ENCODE measurements at places on chromosomes 1 and 21.
A peak's percentile ranks its signal among the peaks of the same experiment; 100 is the strongest.

GRCh38 chr1:51427438-51427837 lies 91.6 kb downstream of the EPS15 start:
- no peak for DNase-seq

DNA sequence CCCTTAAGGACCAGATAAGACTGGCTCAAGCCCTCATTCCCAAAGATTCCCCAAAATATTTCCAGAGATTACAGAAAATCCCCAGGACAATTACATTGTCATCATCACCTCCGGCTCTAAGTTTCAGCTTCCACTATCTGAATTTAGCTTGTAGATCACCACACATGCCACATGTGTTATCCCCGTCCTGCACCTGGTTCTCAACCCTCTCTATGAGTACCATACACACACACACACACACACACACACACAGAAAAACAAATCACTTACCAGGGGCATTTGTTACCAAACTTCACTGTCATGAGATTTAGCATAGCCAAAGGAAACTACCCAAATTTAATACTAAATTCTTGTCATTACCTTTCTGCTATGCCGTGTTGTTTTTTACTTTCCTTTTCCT lies 15.4 kb upstream of the TSPAN1 start:
- no peak for DNase-seq

- DNase-seq: no peak
Measured at GRCh38 chr1:225427235-225428067, at the start of gene LBR. TSS of gene LBR (minus strand) at chr1:225428038. CDS start at chr1:225424075, 3,963 bp downstream.

GRCh38 chr1:95118067-95118499 lies 928 bp downstream of the TLCD4 start:
- DNase-seq: peak; percentile 15

- DNase-seq: no peak
Measured at GRCh38 chr1:48248356-48248755, 25.8 kb downstream of the SLC5A9 start.

DNA sequence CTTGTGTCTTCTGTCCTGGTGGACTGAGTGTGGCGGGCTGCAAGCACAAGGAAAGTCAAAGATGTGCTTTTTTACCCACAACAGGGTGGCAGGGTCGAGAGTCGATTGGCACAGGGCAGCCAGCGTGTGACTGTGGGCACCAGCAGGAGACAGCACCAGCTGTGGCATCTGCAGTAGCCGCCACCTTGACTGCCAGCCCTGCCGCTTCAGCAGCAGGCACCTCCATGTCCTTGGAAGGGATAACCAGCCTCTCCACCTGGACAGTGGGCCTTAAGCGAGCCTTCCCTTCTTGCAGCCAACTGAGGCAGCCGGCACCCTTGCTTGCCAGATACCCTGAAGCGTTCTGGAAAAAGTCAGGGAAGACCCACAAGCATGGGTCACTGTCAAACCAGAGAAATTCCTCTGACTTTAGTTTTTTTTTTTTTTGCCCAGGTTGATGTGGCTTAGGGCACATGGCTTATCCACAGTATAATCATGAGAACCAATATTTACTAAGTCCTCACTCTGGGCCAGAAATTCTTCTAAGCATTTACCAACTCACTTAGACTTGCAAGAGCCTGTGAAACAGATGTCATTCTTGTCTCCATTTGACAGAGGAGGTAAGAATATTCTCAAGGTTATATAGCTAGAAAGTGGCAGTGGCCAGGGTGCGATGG lies 30.1 kb upstream of the PTGFRN start:
- DNase-seq: no peak

DNA sequence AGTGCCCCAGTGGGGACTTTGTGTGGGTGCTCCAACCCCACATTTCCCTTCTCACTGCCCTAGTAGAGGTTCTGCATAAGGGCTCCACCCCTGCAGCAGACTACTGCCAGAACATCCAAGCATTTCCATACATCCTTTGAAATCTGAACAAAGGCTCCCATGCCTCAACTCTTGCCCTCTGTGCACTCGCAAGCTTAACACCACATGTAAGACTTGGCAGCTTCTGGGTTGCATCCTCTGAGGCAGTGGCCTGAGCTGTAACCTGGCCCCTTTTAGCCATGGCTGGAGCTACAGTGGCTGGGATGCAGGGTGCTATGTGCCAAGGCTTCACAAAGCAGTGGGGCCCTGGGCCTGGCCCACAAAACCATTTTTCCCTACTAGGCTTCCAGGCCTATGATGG lies 128.9 kb downstream of the TYW3 start:
- no peak for DNase-seq

DNA sequence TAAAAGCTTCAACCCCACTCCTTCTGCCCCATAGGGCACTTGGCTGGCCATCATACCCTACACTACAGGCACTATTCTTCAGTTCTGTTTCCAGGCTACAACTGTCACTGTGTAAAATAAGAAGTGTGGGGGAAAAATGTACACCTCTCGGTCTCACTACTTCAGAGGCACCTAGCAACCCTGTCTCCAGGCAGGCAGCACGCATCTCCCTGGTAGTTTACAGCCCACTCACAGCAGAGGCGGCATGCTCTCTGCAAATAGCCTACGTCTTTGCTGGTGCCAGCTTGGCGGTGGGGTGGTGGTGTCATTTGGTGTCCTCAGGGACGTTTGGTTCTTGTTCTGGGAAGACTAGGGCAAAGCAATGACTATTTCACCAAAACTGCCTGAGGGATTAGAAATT lies 48.2 kb upstream of the BTG3 start:
- DNase-seq: no peak

DNA sequence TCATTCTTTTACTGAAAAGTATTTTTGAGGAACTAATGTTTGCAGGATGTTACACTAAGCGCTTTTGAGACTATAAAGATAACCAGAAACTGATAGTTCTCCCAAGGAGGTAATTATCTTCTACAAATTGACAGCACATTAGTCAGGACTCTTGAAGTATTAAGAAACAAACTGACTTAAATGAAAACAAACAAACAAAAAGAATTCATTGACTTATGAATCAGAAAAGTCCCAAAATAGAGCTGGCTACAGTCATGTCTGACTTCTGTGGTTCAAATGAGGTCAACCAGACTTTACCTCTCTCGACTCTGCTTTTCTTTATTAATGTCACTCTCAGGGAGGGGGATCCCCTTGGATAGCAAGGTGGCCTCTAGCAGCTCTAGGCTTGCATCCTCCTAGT lies 296.8 kb downstream of the TPR start:
- DNase-seq: no peak

- no peak for DNase-seq
Measured at GRCh38 chr1:67336157-67336556, 28.5 kb downstream of the IL12RB2 start.

GRCh38 chr1:37634244-37634991 lies at the start of gene RSPO1:
TSS of gene RSPO1 (minus strand) at chr1:37634892. CDS start at chr1:37629661, 5,231 bp downstream.
- DNase-seq: no peak

GRCh38 chr1:93904228-93904627 lies 5.0 kb downstream of the GCLM start:
- no peak for DNase-seq

- no peak for DNase-seq
Measured at GRCh38 chr1:35660581-35661473, 19.5 kb upstream of the PSMB2 start.

DNA sequence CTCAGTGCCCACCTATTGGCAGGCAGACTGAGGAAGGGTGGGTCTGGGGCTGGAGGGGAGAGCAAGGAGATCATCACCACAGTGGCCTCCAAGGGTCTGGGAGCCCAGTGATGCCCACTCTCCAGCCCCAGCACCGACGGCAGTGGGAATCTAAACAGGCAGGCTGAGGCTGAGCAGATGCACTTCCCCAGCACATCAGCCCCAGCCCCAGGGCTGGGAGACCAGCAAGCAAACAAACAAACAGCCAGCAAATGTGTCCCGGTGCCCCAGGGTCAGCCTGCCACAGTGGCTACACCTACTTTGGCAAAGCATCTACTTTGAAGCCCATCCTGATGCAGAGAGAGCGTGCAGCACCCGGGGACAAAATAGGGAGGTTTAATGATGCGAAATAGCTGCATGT lies 216.3 kb upstream of the ZC3H12A start:
- no peak for DNase-seq

DNA sequence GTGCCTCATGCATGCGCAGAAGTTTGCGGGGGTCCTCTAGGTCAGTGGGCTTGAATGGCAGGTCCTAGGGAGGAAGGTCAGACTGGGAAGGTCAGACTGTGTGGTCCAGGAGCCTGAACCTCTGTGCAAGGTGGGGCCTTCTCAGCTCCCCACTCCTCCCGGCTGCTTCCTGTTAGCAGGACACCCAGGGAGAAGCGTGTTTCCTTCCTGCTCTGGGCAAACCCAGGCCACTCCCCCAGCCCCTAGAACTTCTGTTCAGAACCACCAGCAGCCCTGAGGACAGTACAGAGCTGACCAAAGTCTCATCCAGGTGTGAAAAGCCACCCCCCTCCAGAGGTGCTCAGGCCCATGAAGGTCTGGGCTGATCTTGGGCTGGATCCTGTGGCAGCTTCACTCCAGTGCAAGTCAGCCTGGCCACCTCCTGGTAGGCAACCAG lies 29.9 kb downstream of the NAV1 start:
- DNase-seq: no peak

GRCh38 chr1:31647106-31647505 lies 2.4 kb upstream of the PEF1 start:
- DNase-seq: no peak

DNA sequence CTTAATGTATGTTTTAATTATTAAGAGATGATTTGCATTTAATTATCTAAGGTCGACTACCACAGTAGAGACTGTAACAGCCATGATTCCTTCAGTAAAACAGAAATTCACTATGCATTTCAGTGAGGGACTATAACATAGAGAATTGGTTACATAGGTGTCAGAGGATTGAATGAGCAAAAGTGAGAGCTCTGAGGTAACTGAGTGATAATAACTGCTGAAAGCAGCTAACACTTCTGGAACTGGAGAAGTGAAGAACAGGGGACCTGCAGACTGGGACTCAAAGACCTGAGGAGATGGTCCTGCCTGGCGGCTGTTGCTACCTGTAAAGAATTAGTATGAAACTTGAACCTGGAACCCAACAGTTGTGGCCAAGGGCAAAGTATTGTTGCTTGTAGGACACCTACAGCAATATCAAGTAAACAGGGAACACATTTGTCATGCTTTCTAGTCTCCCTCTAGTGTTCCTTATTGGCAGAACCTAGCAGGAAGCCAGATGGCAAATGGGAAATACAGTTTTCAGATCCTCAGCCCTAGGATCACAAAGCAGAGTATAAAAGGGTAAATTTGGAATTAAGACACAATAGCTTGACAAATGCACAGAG lies 110.6 kb downstream of the HS2ST1 start:
- DNase-seq: no peak

GRCh38 chr1:100443811-100444571 lies 91.7 kb downstream of the CDC14A start:
- DNase-seq: peak; percentile 34

- no peak for DNase-seq
Measured at GRCh38 chr1:21687081-21687529, 17.9 kb upstream of the RAP1GAP start.

GRCh38 chr1:180237869-180238476 lies 7.9 kb downstream of the LHX4 start:
- no peak for DNase-seq

DNA sequence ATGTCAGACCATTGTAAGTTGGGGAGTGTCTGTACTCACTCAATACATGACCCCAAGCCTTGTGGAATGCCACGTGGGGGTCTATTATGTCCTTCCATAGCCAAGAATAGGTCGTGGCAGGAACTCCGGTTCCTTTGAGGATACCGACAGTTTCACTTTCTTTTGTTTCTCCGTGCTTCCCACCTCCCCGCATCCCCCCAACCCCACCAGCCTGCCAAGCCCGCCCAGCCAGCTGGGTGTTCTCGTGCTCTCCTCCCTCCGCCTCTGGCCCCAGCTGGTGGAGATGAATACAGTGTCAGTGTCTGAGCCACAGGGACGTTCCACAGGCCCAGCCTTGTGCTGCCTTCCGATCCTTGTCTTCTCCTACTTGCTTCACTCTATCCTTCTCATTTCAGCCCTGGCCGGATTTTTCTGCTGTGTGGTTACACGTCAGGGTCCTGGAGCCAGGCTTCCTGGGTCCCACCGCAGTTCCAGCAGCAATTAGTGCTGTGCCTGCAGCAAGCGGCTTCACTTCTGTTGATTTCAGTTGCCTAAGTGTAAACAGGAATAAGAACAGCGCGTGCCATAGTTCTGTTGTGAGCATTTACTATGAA lies 4.1 kb upstream of the AGTRAP start:
- DNase-seq: no peak

DNA sequence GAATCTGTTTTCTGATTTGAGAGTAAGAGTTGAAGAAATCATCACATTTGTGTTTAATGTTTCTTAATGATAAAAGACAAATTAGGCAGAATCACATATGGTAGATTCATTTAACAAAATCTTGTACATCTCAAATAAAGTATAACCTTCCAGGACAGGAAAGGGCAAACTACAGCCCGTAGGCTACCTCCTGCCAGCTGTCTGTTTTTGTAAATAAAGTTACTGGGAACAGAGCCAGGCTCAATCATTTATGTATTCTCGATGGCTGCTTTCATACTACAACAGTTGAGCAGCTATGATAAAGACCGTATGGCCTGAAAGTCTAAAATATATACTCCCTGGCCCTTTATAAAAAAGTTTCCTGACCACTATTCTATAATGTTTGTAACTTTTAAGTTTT lies 204.1 kb downstream of the COL24A1 start:
- DNase-seq: no peak

GRCh38 chr1:198253668-198254067 lies 96.9 kb downstream of the NEK7 start:
- no peak for DNase-seq

- no peak for DNase-seq
Measured at GRCh38 chr1:228958121-228958520, 222.8 kb downstream of the RHOU start.

DNA sequence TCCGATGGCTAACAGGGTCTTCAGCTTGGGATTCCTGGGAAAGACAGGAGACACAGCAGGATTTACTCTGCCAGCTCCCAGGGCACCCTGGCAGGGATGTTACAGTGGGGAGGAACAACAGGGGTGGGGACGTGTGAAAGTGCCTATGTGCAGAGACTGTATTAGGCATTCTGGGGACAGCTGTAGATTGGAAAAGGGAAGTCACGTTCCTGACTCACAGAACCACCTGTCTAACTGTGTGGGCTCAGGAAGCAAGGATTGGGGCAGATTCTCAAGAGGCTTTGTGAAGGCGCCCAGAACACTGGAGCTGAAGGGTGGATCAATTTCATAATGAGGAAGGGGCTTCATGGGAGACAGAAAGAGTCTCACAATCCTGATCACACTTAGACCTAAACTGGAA lies 4.4 kb downstream of the CHIT1 start:
- DNase-seq: no peak

- DNase-seq: no peak
Measured at GRCh38 chr1:40621821-40622450, 43.5 kb downstream of the RIMS3 start.

GRCh38 chr1:201542309-201543035 lies 3.5 kb downstream of the NAV1 start:
- DNase-seq: no peak

DNA sequence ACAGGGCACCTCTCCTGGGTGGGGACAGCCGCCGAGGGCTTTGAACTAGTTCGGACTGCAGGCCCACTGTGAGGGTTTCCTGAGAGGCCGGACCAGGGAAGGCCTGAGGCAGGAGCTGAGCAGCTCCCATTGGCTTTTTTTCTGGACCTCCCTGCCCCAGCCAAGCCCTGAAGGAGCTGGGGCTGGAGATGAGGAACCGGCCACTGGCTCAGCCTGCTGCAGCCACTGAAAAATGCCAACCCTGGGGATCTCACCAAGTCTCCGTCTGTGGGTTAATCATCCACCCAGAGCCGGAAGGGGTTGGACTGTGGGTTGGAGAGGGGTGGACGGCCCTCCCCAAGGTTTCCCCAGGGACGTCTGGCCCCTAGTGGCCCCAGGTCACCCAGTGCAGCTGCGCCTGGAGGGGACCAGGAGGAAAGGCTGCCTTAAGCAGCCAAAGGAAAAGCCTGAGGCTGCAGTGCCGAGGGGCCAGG lies 2.5 kb downstream of the VWA1 start:
- DNase-seq: no peak

Data from activated naive CD4-positive, alpha-beta T cell treated with Interleukin-2 at 50 U/mL for 16 hours (primary cell).